ENCODE measurements at places on chromosomes 1 and 21.

GRCh38 chr1:155969377-155969791, 9.0 kb downstream of the ARHGEF2 start:
- no peak overlapping the region for H3K4me3 ChIP-seq
- peaks cover 19% of the 10 kb centered on the region for H3K4me1 ChIP-seq
- DNase-seq = no peak
- no peak overlapping the region for H3K27ac ChIP-seq

DNA sequence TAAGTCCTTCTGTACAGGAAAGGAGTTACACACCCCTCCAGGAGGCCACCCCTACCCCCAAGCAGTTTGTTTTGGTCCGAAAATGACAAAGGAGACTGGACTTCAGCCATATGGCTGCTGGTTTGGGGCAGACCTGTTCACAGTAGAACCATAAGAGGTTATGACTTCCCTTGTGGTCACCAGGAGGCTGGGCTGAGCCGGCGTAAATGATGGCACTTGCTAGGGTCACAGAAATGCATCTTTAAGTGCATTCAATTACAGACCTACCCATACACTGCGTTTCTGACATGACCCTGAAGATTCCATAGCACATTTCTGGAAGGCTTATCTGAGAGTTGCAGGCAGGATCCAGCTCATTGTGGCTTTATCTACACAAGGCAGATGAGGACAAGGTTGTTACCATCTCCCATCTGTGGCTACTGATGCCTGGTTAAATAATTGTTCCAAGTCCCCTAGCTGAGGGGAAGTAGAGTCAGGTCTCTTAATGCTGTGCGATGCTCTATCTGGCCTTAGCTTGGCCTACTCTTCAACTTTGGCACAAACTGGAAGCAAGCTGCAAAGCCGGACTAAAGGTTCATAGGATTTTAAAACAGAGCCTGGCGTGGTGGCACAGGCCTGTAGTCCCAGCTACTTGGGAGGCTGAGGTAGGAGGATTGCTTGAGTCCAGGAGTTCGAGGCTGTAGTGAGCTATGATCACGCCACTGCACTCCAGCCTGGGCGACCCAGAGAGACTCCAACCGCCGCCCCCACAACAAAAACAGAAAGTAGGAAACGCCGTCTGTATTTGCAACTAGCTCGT, 1.7 kb upstream of the TRIM67 start:
- no peak for DNase-seq
- H3K27me3 ChIP-seq = no peaks in the 10 kb centered on the region
- H3K27ac ChIP-seq = no peak overlapping the region
- H3K36me3 ChIP-seq = no peaks in the 10 kb centered on the region

DNA sequence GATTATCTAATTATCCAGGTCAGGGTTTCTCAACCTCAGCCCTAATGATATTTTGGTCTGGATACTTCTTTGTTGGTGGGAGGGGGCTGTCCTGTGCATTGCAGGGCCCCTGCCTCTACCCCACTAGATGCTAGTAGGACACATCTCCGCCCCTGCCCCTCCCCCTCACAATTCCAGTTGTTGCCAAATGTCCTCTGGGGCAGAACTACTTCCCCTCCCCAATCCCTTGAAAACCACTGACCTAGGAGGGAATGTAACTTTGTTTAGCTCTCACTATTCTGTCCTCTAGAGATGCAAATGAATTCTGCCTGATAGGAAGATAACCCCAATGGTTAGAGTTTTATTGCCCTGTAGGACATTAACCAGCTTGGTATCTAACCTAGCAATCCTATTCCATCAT, 8.1 kb downstream of the CACNA1S start:
- no peak for DNase-seq
- H3K27ac ChIP-seq = no peak overlapping the region
- H3K4me1 ChIP-seq = no peaks in the 10 kb centered on the region
- peaks cover 7% of the 10 kb centered on the region for H3K27me3 ChIP-seq
- H3K4me3 ChIP-seq = no peak overlapping the region

DNA sequence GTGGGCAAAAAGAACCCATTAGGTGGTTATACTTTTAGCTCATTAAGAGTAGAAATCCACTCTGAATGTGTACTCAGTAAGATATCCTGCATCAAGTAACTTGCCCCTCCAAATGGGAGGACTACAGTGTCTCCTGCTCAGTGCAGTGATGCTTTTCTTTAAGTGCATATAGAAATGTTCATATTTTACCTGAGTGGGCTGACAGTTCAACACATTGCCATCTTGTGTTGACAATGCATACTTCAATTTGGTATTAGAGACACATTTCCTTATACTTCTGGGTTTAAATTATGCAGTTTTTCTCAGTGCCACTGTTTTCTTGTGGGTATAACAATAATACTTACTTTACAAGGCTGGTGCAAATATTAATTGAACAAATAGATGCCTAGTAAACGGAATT, 318.6 kb upstream of the TMPRSS15 start:
- H3K4me3 ChIP-seq = no peak overlapping the region
- no peaks in the 10 kb centered on the region for H3K4me1 ChIP-seq
- H3K36me3 ChIP-seq = no peaks in the 10 kb centered on the region
- no peaks in the 10 kb centered on the region for H3K27me3 ChIP-seq

- no peaks in the 10 kb centered on the region for H3K4me1 ChIP-seq
- no peak overlapping the region for H3K4me3 ChIP-seq
- H3K27me3 ChIP-seq = no peaks in the 10 kb centered on the region
- H3K27ac ChIP-seq = no peak overlapping the region
- peaks cover 24% of the 10 kb centered on the region for H3K36me3 ChIP-seq
These were observed 37.1 kb upstream of the SLC30A10 start for GRCh38 chr1:219965285-219966070.

DNA sequence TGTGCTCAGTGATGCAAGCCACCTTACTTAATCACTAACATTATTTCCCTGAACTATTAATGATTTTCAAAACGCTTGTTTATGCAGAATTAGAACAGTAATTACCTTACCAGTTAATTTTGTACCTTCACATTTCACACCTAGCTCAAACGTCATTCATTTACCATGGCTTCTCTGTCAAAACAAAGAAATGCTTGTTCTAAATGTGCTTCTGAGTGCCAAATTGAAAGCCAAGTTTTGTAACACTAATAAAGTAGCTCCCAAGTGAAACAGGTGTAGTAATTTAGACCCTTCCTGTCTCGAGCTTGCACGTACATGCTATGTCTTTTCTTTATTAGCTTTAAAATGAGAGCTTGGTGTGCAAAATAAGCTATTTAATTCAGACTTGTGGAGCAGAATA, 533.7 kb upstream of the PKN2 start:
- no peaks in the 10 kb centered on the region for H3K4me1 ChIP-seq
- no peak overlapping the region for H3K4me3 ChIP-seq
- H3K27me3 ChIP-seq = no peaks in the 10 kb centered on the region
- no peak overlapping the region for H3K27ac ChIP-seq
- no peak for DNase-seq

GRCh38 chr1:95770581-95770980, 536.6 kb downstream of the RWDD3 start:
- H3K27ac ChIP-seq = no peak overlapping the region
- no peak for DNase-seq
- H3K4me1 ChIP-seq = no peaks in the 10 kb centered on the region

GRCh38 chr1:208565756-208566440, 321.7 kb upstream of the PLXNA2 start:
- H3K4me1 ChIP-seq = no peaks in the 10 kb centered on the region
- peaks cover 14% of the 10 kb centered on the region for H3K27me3 ChIP-seq
- no peak for DNase-seq
- no peaks in the 10 kb centered on the region for H3K36me3 ChIP-seq
- H3K27ac ChIP-seq = no peak overlapping the region
- H3K4me3 ChIP-seq = no peak overlapping the region

- H3K27me3 ChIP-seq = peaks cover 37% of the 10 kb centered on the region
- no peak for DNase-seq
- no peaks in the 10 kb centered on the region for H3K36me3 ChIP-seq
These were observed 35.1 kb upstream of the ADORA3 start for GRCh38 chr1:111538343-111539025.
